Left ventricle myocardium superior (tissue), 1 donor: ENCODE measurements at places on chromosomes 4 and X.

DNA sequence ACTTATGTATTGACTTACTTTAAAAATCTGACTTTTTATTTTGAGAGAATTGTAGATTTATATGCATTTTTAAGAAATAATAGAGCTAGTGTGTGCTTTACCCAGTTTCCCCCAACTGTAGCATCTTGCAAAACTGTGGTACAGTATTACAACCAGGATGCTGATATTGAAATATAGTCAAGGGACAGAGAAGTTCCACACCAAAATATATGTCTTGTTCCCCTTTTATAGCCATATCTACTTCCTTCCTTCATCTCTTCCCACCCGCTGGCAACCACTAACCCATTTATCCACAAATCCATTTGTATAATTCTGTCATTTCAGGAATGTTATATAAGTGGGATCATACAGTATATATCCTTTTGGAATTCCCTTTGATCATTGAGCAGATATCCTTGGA is 16.8 kb downstream of the KDM6A start:
- no peak for DNase-seq

DNA sequence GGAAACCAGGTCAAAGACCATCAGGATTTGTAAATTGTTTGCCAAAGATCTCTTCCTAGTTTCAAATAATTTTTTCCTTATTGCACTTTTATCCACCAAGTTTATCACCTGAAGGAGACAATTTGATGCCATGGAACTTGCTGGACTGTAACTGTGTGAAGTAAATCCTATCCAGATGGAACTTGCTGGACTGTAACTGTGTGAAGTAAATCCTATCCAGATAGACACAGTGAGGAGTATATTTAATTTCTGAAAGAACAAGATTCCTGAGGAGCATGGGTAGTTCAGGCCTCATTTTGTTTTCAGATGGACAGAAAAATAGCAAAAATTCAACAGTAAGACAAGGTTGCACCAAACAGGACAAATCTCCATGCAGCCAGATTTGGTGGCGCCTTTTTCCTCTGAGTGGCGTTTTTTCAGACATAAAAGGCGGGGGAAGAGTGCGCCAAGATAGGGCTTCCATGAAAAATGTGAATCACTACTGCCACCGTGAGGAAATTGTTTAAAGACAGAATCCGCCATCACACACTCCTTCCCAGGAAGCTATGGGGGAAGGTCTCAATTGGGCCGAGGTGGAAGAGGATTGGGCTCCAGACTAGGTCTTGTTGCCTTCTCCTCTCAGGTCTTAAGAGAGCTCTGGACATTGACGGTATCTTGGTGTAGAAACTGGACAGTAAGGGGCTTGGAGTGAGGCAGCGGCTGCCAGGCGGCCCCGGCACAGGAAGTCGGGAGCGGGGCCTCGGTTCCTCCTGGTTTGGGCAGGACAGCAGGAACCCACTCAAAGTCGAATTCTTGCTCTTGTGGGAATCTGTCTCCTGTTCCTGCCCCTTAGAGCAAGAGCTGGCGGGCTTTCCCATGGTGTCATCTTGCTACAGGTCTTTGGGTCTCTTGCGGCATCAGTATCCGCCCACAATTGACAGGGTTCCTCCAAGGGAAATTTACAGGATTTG is 234.7 kb downstream of the OR13H1 start:
- DNase-seq = no peak

GRCh38 chr4:71141125-71141524 is 147.7 kb downstream of the DCK start:
- DNase-seq = no peak

DNA sequence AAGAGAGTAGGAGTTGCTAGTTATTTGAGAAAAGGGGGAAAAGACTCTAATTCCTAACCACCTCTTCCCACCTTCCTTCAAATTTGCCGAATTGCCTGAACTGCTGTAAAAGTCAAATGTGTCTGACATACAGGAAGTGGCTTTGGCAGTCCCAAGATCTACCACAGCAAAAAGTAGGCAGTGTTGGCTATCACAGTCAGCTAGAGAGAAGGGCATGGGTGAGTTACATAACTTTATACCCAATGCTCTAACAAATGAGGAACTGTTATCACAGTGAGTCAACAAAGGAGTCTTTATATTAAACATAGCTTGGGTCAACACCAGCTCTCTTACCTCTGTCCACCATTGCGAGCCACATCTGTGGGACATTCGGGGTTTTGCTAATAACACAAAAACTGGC is 2.4 kb upstream of the MBNL3 start:
- no peak for DNase-seq

- DNase-seq = no peak
Measured at GRCh38 chr4:2297606-2298531, 36.0 kb upstream of the MXD4 start.

- DNase-seq = peak; percentile 67
Measured at GRCh38 chr4:56505269-56506130, at the start of gene ARL9. Gene ARL9, plus strand, starts transcription at chr4:56505791. Its CDS starts 72 bp downstream, at chr4:56505863.

DNA sequence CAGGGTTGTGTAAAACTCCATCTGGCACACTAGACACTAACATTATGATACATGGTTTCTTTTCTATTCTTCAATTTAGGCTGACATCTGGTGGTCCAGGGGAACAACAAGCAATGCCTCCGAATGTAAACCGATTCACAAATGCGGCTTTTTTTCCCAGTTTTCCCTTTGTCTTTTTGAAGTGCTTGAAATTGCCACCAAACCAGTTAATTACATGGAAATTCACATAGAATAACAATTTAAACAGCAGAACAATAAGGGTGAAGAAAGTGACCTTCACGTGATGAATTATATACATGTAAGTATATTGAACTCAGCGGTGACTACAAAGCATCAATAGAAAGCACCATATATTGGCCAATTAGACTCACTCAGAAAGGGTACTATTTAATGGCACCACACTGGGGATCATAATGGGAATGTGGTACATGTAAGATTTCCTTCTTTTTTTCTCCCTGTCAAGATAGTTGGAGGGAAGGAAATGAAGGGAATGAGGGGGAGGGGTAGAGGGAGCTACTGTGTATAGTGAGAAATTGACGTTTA is 103.9 kb downstream of the MMRN1 start:
- DNase-seq = no peak

DNA sequence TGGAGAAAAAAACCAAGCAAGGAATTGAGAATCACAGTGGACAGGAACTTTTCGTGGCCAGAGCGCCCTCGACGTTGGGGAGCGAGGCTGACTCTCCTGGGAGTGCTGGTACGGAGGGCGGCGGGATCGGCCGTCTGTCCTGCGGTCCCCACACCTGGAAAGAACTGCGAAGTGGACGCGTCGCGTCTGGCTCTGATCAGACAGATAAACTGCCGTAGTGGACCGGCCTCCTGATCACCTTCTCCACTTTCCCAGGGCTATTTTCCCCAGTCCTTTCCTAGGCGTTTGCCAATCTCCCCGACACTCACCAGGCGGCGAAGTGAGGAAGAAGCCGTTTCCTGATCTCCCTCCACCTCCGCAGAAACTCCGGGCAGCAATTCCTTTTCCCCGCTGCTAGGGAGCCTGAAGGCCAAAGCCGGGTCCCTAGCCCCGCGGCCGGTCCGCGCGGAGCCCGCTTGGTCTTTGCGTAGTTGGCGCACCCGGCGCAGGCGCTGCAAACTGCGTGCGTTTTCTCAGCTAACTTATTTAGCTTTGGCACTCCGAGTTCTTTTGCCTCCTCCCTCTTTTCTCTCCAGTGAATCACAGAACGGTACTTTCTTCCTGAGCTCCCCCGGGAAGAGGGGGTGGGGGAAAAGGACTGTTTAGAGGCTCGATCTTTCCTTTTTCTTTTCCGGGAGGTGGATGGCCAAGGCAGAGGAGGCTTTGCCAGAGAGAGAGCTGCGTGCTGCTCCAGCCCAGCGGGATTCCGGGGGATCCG is at the start of gene ARSJ:
Gene ARSJ, minus strand, starts transcription at position 500 of the 757 bp plus-strand sequence. CDS start 813 bp downstream, outside the sequence.
- peak; percentile 68 for DNase-seq

- DNase-seq = peak; percentile 44
Measured at GRCh38 chr4:184355111-184355604, 119.2 kb downstream of the IRF2 start.

DNA sequence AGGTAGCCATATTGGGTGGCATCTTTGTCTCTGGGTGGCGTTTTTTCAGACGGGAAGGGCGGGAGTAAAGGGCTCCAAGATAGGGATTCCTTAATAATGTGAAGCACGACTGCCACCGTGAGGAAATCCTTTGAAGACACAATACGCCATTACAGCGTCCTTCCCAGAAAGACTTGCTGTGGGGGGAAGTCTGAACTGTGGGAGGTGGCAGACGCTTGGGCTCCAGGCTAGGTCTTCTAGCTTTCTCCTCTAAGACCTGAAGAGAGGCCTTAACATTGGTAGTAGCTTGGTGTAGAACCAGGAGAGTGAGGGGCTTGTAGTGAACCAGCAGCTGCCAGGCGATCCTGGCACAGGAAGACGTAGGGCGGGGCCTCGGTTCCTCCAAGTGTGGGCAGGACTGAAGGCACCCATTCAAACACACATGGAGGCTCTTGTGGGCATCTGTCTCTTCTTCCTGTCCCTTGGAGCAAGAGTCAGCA is 197.3 kb downstream of the OR13H1 start:
- DNase-seq = no peak

GRCh38 chr4:163542275-163542674 is 47.8 kb downstream of the TMA16 start:
- DNase-seq = no peak
